Right renal pelvis (tissue), 4 donors: ENCODE measurements at places on chromosomes 16 and 17. TPM values are rescaled to one million over a fixed set of nuclear protein-coding genes. Genes with fewer than 3 reads are reported as not detected.

- DNase-seq, result no peak
These were observed 11.9 kb upstream of the AURKB start for GRCh38 chr17:8222380-8222629.

- DNase-seq, result no peak
These were observed at the start of gene MT1G for GRCh38 chr16:56667581-56668571. TSS of gene MT1G (minus strand) at chr16:56668065. CDS start at chr16:56667993, 72 bp downstream.

Gene TAT
- 0.09 TPM for polyA plus RNA-seq

GRCh38 chr16:83732536-83732935, 75.2 kb upstream of the HSBP1 start:
- DNase-seq, result no peak

Gene GGNBP2
- 81.6 TPM for polyA plus RNA-seq

DNA sequence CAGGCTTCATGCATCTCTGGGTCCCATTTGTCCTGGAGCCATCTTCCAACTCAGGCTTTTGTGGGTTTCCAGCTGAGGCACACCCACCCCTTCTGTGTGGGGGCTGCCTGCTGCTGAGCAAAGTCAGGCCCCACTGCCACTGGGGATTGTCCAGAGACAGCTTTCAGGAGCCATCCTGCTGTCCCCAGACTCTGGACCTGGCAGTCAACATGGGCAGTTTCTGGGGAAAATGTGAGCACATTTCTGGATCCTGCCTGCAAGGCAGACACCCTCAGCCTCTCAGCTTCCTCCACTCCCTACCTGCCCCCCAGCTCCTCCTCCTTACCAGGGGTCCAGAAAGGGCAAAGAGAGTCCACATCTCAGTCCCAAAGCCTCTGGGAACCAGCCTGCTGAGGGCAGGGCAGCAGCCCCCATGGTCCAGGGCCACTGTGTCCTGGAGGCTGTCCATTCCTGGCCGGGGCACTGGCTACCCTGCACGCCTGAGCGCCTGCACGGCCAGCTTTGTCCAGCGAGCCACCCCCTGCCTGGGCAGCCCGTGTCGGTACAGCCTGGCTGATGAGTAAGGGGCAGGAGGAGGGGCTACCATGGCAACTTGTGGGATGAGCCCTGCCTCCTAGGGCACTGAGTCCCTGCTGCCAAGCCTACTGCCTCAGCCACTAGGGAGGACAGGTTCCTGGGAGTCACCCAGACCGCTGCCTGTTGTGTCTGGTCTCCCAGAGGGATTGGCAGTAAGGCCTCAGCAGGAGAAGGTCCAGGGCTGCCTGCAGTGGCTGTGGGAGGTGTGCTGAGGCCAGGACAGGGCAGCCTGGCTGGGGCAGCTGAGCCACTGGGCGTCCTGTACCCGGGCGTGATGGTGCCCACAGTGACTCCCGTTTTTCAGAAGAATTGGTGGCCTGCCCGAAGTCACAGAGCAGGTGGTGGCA, at the start of gene SLC47A2:
Gene SLC47A2 (minus strand): TSS at position 477 of the 923 bp plus-strand sequence. CDS start 29 bp downstream, at position 448.
- DNase-seq, result no peak

Gene PDILT
- not detected for polyA plus RNA-seq

Gene KRTAP4-6
- not detected for polyA plus RNA-seq

DNA sequence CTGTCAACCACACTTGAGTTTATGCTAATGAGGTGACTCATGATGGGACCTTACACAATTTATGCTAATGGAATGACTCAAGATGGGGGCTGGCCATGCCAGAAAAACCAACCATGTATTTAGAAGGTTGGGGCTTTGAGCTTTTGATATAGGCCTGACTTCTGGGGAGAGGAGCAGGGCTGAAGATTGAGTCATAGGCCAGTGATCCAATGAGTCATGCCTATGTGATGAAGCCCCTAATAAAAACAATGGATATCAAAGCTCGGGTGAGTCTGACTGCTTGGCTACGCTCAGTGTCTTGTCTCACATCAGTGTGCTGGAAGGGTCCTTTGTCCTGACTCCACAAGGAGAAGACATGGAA, 7.3 kb downstream of the MFSD6L start:
- no peak for DNase-seq

Gene KRT12
- 0.12 TPM for polyA plus RNA-seq

- DNase-seq, result no peak
These were observed 52.9 kb downstream of the RMI2 start for GRCh38 chr16:11398136-11398535.

- no peak for DNase-seq
These were observed 3.0 kb downstream of the NTAN1 start for GRCh38 chr16:15052747-15053476.

Gene KRT27
- polyA plus RNA-seq, result not detected

Gene CENPX
- polyA plus RNA-seq, result 49.6 TPM

DNA sequence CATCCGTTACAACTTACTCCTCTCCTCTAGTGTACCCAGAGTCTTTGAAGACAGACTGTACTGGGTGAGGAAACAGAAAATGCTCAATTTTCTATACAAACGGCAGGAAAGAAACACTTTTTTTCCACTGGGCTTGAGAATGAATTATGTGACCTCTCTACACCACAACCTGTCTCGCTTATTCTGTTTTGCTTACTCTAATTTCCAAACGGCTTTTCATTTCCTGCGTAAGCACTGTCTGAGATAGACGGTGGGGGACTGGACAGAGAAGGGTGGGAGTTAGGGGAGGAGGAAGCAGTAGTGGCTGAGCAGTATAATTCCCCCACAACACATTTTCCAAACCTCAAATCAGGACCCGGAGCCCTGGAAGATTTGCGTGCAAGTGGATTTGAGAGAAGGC, 191.4 kb upstream of the SDK2 start:
- no peak for DNase-seq

DNA sequence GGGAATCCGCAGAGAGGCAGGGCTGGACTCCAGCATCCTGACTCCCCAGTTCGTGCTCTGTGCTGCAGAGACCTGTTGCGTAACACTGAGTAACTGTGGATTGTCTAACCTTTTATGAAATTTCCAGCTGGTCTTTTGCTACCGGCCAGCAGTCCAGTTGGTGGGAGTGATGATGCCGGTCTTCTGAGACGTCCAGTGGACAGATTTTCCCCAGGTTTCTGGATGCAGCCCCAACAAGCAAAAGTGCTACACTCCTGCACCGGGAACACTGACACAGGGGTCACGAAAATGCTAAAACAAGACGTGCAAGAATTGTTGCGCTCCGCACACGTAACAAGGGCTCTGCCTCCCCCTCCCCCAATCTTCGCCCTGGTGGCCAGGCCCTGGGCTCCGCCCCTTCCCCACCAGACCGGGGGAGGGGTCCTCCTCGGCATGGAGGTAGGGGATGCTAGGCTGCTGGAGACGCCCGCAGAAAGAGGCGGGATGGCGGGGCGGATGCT, 701 bp upstream of the MRC2 start:
- peak; percentile 47 for DNase-seq

Gene KRTAP1-1
- not detected for polyA plus RNA-seq

Gene TMEM238L
- polyA plus RNA-seq, result 1.4 TPM

GRCh38 chr17:3647769-3648555, 11.4 kb downstream of the CTNS start:
- DNase-seq, result no peak

GRCh38 chr17:69235338-69236058, 6.9 kb upstream of the ABCA10 start:
- peak; percentile 72 for DNase-seq

Gene DOC2A
- 2.7 TPM for polyA plus RNA-seq

- no peak for DNase-seq
These were observed 22.4 kb downstream of the PLD6 start for GRCh38 chr17:17183744-17184143.

DNA sequence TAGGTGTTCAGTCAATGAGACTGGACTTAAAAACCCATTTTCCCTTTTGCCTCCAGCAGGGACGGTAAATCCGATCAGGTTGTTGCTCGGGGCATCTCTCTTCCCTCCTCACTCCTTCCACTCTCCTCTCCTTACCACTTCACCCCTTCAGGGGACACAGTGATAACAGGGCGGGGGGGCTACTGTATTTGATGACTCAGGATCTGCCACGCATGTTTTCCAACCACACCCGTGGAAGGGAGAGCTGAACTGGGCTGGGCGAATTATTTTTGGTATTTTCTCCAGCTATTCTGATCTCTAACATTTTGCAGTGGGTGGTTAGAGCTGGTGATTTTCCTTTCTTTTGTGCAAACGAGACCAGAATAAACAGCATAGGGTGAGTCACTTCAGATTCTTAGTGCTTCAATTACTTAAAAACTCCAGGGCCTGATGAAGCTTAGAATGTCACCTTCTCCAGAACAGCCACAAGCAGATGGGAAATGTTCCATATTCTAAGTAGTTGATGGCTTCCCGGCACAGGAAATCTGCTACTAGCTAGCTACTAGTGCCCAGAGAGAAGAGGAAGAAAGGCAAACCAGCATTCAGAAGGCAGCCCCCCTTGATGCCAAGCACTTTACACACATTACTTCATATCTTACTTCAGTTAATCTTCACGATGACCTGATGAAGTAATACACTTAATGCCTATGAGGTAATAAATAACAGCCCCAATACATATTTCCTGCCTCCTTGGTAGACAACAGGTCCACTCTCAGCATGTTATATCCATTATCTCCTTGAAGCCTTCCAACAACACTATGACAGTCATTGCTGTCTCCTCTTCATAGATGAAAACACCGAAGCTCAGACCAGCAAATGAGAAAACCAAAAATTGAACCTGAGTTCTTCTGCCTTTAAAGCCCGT, 74.1 kb downstream of the ASIC2 start:
- DNase-seq, result no peak

Gene RAPGEFL1
- 9.0 TPM for polyA plus RNA-seq

- no peak for DNase-seq
These were observed at the start of gene KRTAP4-8 for GRCh38 chr17:41098042-41098441. TSS of gene KRTAP4-8 (minus strand) at chr17:41098142. CDS start at chr17:41098084, 58 bp downstream.

Gene PMM2
- 26.1 TPM for polyA plus RNA-seq

Gene SLC9A5
- polyA plus RNA-seq, result 3.5 TPM

- DNase-seq, result no peak
These were observed 9.9 kb downstream of the ZFHX3 start for GRCh38 chr16:73037845-73038570.

Gene TP53TG3F
- polyA plus RNA-seq, result not detected

GRCh38 chr17:13597723-13598347, 3.9 kb downstream of the HS3ST3A1 start:
- no peak for DNase-seq

Gene MYH8
- 0.70 TPM for polyA plus RNA-seq

Gene G6PC1
- polyA plus RNA-seq, result 7.6 TPM

Gene PARD6A
- 2.5 TPM for polyA plus RNA-seq
